IPS-NIHi11 (cell line): ENCODE measurements at places on chromosomes 2 and 18.

GRCh38 chr2:76984359-76984758 is 537.8 kb downstream of the LRRTM4 start:
- no peak for DNase-seq

DNA sequence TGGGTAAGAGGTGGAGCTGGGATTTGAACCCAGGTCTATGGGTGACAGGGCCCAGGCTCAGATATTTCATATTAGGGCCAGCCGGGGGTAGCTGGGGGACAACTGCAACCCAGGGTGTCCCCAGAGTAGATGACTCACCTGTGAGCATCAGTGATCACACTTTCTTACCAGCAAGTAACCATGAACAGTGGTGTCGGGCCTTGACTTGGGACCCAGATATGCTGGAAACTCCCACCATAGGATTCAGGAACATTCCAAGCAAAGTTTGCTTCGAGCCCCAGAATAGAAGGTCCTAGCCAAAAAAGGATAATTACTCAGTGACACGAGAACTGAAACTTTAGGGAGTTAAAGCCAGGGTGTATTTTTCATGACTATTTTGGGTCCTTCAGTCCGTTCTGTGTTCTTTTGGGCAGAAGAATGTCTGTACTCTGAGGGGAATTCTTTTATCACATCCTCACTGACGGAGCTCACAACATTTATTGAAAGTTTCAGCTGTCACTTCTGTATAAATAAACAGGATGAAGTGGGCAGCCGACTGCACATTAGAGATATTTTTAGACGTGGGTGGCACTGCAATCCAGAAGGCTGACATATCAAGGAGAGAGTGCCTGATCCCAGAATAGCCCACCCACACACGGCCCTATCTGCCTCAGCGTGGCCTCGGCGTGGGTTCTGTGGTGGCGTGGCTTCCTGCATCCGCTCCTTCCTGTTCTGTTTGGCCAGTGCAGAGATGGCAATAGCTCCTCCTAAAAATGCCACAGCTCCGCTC is 45.6 kb downstream of the RAMP1 start:
- no peak for DNase-seq

- no peak for DNase-seq
Measured at GRCh38 chr2:142966284-142966683, 88.8 kb downstream of the KYNU start.

DNA sequence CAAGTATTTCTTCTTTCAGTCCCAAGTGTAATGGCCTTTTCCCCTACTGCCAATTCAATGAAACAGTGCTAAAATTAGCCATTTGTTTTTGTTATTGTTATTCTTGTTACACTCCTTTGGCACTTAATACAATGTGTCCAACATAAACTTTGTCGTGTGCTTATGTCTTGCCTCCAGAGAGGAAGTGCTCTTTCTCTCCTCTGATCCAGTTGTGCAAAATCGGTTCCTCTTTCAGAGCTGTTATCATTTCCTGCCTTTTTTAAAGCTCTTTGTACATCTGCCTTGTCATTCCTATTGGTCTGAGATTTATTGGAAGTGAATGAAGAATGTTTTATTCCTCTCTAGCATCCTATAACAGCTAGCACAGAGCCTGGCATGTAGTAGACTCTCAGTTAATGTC is 623.2 kb upstream of the ID2 start:
- DNase-seq = no peak

DNA sequence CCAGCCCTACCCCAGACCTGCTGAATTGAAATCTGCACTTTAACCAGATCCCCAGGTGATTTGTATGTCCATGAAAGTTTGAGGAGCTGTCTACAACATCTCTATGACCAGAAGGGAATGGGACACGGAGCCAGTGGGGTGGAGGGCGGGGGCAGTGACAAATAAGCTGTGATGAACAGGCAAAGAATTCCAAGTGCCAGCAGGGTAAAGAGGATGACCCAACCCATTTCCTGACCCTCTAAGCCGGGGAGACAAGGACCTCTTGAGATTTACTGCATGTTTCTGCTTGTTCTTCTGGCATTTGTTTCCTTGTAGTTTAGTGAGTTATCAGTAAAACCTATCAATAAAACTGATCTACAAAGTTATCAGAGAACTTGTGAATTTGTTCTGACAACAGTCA is 8.7 kb downstream of the TET3 start:
- no peak for DNase-seq

GRCh38 chr2:147017951-147018645 is 826.7 kb upstream of the ACVR2A start:
- DNase-seq = no peak

DNA sequence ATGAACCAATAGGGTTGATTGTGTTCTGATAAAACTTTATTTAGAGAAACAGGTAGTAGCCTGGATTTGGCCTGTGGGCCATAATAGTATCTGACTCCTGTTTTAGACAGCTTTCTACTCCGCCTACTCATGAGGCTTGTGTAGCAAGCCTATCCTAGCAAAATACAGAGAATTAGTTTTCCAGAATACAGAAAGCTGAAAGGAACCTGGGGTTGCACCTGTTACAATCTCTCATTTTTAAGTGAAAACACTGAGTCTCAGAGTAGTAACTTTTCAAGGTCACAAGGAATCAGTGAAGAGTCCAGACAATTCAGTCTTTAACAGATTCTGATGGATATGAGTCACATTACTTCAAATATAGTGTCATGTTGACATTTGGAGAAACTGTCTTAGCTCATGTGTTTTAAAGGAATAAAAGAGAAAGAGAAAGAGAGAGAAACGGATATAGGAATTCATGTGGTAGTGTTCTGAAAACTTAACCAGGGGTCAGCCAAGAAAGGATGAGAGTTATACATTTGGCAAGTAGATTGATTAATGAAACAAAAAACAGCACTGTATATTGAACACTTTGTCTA is 17.0 kb downstream of the ARHGAP28 start:
- no peak for DNase-seq

- no peak for DNase-seq
Measured at GRCh38 chr18:22691946-22692710, 241.0 kb upstream of the RBBP8 start.

DNA sequence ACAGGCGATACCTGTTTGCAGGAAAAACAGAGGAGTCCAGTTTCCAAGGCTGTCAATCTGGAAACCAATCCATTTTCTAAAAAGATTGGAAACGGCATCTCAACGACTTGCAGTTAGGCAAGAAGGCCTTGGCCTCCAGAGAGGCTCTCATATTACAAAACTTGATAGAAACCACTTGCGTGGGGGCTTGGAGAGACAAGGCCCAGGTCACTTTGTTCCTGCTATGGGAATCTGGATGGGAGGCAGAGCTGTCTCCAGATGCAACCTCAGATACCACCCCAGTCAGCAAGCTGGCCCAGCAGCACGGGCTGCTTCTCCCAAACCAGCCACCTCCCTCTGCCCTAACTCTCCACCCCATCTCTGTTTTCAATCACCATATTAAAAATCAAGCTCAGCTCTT is 298.8 kb downstream of the TNS1 start:
- DNase-seq = no peak

GRCh38 chr2:239991689-239992314 is 33.3 kb downstream of the NDUFA10 start:
- DNase-seq = peak; percentile 55

DNA sequence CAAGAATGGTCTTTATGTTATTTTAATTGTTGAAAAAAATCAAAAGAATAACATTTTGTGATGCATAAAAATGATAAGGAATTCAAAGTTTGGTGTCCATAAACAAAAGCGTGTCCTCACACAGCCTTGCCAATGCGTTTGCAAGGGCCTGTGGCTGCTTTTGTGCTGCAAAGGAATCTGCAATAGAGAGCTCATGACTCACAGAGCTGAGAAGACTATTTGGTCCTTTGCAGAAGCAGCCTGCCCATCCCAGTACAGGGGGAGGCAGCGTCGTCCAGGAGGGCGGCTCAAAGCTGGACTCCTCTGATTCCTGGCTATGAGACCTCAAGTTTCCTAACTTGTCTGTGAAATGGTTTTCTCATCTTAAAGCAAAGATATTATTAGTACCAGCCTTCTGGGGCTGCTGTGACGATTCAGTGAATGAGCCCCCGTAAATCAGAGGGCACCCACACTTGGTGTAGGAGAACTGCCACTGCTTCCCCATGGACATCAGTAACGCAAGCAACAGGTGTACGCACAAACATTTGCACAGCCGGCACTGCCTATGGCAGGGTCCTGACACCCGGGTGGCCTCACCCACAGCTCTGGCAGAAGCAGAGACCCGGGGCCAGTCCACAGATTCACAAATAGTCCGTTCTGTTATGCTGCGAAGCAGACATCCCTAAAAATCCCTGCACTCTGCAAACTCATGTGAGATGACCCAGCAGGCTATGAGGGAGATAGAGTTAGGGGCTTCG is 70.6 kb upstream of the ASAP2 start:
- DNase-seq = no peak
